ENCODE measurements at places on chromosomes 6 and 20.

DNA sequence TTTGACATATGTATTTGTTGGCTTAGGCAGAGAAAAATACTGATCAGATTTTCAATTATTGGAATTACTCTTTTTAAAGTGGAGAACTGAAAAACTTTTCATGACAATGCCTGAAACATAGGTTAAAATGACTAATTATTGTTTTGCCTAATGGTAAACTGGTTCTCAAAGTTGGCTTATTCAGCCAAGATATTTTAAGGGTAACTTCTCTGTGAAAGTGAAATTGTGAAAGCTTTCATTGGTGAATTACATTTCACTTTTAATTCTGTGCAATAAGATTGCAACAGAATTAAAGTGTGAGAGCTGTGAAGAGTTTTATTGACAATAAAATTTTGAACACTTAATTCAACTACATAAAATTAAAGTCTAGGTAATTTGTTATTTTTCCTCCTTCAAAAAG, 24.5 kb downstream of the KIAA0408 start:
- no peak for DNase-seq

DNA sequence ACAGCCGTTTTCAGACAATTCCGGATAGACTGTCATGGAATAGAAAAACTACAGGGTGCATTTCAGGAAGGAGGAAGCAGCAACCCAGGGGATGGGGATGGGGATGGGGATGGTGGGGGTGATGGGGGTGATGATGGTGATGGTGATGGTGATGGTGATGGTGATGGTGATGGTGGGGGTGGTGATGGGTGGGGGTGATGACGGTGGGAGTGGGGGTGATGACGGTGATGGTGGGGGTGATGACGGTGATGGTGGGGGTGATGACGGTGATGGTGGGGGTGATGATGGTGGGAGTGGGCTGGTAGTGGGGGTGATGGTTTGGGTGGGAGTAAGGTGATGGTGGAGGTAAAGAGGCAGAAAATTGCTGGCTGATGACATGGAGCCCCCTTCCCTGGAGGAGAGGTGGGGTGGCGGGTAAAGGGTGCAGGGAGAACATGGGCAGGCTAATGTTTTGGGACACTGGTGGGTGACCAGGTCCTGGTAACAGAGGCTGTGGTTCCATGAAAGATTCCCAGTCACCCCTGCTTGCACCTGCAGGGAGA, 17.5 kb downstream of the LAMA5 start:
- DNase-seq, result no peak

DNA sequence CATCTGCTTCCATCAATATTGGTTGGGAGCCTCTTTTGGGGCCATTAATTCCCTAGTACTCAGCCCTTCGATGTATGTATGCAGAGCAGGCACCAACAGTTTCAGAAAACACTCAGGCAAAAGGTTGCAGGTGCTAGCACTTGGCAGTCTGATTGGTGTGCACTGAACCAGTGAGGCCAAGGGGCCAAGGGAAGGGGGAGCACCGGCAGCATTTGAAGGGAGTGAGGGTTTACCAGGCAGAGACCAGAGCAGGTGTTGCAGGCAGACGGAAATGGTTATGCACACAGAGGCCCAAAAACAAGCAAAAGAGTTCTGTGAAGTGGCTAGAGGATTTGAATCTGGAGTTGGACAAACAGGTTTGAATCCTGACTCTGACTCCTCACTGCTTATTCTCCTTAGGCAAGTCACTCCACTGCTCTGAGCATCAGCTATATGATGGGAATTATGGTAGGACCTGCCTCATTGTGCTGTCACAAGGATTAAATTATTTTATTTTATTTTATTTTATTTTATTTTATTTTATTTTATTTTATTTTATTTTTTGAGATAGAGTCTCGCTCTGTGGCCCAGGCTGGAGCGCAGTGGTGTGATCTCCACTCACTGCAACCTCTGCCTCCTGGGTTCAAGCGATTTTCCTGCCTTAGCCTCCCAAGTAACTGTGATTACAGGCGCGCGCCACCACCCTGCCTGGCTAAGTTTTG, 58.1 kb upstream of the SHLD1 start:
- DNase-seq, result no peak

- no peak for DNase-seq
Measured at GRCh38 chr20:61538183-61538942, 286.3 kb downstream of the CDH4 start.

GRCh38 chr20:31691646-31692275, 30.9 kb downstream of the BCL2L1 start:
- DNase-seq, result no peak

- no peak for DNase-seq
Measured at GRCh38 chr6:78746457-78746856, 120.9 kb upstream of the IRAK1BP1 start.

- DNase-seq, result no peak
Measured at GRCh38 chr6:39273406-39273821, 40.8 kb downstream of the KCNK17 start.

DNA sequence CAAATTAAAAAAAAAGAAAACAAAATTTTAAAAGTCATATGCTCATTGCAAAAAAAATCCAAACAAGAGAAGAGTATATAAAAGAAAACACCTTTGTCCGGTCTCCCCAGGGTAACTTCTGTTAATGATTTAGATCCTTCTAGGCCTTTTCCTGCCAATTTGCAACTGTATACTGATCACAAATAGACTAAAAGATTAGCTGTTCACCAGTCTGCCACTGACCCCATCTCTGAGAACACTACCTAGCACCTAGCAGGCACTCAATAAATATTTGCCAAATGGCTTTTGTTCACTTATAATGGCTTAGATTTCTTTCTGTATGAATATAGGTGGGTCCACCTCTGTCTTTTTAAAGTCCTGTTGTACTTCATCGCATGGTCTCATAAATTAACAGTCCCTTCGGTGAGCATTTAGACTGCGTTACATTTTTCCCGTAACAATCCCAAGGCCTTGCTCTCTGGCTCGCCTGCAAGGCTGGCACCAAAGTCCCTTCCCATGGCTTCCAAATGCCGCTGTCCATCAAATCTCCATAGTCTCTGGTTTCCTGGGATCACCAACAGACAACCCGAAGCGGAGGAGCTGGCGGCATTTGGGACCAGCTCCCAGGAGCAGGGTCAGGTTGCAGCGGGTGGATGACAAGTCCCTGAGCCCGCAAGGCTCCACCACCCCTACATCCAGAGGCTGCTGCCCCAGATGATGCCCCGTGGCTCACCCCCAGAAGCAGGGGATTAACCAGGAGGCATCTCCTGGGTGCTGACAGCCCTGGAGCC, 11.8 kb downstream of the JPH2 start:
- no peak for DNase-seq

DNA sequence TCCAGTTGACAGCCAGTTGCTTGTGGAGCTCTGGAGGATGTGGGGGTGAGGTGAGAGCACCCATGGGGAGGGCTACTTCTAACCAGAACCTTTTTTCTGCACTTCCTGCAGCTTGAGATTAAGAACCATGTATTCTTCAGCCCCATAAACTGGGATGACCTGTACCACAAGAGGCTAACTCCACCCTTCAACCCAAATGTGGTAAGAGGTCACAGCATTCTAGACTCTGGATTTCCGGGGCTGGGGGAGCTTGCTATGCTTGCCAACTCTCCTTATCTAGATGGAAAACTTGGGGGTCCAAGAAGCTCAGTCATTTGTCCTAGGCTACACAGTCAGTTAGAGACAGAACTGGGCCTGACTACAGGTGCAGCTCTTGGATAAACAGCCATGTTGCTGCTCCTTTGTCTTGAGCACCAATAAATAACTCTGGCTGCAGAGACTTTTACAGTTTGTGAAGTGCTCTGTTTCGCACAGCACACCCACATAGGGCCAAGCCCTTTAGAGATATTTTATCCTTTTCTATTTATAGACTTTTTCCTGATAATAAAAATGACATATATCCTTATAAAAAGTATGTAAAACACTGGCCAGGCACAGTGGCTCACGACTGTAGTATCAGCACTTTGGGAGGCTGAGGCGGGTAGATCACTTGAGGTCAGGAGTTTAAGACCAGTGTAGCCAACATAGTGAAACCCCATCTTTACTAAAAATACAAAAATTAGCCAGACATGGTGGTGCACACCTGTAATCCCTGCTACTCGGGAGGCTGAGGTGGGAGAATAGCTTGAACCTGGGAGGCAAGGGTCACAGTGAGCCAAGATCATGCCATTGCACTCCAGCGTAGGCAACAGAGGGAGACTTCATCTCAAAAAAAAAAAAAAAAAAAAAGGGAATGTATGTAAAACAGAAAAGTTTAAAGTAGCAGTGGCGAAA, 10.6 kb upstream of the IFT52 start:
- DNase-seq, result no peak

GRCh38 chr6:2029130-2029794, 216.1 kb downstream of the GMDS start:
- DNase-seq, result no peak

DNA sequence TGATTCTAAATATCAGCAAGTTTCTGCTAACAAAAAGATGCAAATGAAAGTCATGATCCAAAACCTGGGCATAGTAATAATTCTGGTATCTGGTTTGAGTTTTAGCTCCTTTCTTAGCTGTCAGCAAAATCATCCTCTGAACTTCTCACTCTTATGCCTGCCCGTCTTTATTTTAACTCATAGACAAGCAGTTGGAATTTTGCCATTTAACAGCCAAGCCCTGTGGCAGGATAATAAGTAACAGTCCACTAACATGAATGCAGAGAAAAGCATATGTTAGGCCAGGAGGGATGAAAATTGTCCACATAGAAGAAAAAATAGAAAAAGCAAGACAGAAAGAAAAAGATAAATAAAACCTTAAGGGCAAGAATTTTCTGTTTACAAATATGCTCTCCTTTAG, 170.0 kb upstream of the LAMA2 start:
- no peak for DNase-seq

GRCh38 chr20:62486484-62486883, 10.7 kb upstream of the GATA5 start:
- no peak for DNase-seq

GRCh38 chr6:137044366-137045221, at the start of gene IL20RA:
IL20RA (minus strand) TSS chr6:137044965; CDS start chr6:137044728, 237 bp downstream.
- DNase-seq, result peak; percentile 21

- no peak for DNase-seq
Measured at GRCh38 chr6:135251498-135252441, 70.7 kb downstream of the MYB start.

DNA sequence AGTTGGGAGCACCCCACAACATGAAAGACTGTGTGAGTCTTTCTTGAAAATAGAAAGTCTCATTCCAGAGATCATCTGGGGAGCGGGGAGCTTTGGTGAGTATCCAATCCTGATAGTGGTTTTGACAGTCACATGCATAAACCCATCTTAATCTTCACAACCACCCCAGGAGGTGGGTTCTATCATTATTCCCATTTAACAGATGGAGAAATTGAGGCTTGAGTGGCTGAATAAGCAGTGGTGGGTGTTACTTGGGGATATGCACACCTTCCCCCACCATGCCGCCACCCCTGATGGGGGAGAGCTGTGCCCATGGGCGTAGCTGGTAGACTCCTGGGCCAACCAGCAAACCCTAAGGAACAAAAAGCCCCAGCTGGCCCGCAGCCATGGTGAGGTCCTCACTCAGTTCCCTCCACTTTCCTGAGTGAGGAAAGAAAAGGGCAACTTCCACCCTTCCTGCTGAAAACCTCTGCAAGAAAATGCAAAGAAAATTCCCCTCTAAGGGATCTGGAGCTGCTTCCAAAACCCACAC, 99.8 kb downstream of the SNX5 start:
- no peak for DNase-seq

DNA sequence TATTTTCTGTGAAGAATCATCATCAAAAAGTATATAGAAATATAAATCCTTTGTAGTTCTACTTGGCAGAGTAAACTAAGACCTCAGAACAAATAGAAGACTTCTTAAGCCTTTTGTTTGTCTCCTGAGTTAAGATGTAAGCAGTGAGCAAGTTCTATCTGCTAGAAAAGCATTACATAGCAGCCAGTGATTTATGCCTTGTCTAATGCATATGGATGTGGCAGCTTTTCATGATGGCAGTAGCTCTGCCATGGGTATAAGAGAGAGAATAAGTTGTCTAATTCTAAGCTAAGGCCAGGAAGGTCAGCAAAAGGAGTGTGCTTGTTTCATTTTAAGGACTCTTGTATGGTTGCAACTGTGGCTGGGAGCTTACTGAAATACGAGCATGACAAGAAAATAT, 920.2 kb downstream of the GRIK2 start:
- DNase-seq, result no peak

DNA sequence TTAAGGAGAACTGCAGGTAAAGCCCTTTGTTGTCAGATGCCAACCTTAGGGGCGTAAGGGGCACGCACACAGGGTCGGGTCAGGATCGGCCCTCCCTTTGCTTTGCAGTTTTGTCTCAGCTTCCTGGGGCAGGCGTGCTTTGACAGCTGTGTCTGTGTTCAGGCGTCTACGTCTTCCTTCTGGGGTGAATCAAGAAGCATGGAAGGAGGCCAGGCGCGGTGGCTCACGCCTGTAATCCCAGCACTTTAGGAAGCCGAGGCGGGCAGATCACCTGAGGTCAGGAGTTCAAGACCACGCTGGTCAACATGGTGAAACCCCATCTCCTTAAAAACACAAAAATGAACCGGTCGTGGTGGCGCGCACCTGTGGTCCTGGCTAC, 1.3 kb downstream of the ZGPAT start:
- no peak for DNase-seq

GRCh38 chr20:47944682-47945081, 159.4 kb upstream of the SULF2 start:
- no peak for DNase-seq

GRCh38 chr20:32098786-32099185, 10.7 kb upstream of the TM9SF4 start:
- no peak for DNase-seq

- DNase-seq, result no peak
Measured at GRCh38 chr20:49319208-49319809, 41.5 kb upstream of the ZNFX1 start.

- DNase-seq, result no peak
Measured at GRCh38 chr6:160742090-160742489, 40.0 kb downstream of the PLG start.

GRCh38 chr6:21519642-21520041, 73.9 kb upstream of the SOX4 start:
- DNase-seq, result no peak

- DNase-seq, result no peak
Measured at GRCh38 chr20:45183084-45183483, 8.4 kb downstream of the PI3 start.

Data from 8988T (cell line).